ENCODE measurements at places on chromosomes 4 and X. TPM values are rescaled to one million over a fixed set of nuclear protein-coding genes. Genes with fewer than 3 reads are reported as not detected.

- DNase-seq: no peak
These were observed 12.7 kb upstream of the MCUB start for GRCh38 chr4:109547394-109547793.

FGFBP1 gene
- polyA plus RNA-seq: 0.33 TPM

- DNase-seq: no peak
These were observed 108.4 kb downstream of the DOCK11 start for GRCh38 chrX:118603981-118604380.

DNA sequence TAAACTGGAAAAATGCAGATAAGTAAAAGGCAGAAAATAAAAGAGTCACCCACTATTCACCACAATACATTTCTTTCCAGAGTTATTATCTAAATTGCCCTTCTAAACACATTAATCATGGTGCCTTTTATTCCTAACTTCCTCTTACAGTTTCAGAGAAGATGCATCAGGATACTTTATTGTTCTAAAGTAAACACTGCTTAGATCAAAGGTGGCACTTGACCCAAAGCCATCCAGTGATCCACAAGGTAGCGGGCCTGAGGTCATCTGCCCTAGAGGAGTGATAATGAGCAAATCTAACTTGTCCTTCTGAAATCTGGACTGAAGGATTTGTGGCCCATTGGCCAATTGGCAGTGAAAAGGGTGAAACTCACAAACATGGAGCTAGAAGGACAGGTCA, 12.0 kb upstream of the TMEM154 start:
- DNase-seq: no peak

GNL3L gene
- 24.3 TPM for polyA plus RNA-seq

RAB41 gene
- polyA plus RNA-seq: 1.0 TPM

- DNase-seq: no peak
These were observed 80.6 kb downstream of the HMGB2 start for GRCh38 chr4:173253561-173253960.

FGFBP2 gene
- not detected for polyA plus RNA-seq

DNA sequence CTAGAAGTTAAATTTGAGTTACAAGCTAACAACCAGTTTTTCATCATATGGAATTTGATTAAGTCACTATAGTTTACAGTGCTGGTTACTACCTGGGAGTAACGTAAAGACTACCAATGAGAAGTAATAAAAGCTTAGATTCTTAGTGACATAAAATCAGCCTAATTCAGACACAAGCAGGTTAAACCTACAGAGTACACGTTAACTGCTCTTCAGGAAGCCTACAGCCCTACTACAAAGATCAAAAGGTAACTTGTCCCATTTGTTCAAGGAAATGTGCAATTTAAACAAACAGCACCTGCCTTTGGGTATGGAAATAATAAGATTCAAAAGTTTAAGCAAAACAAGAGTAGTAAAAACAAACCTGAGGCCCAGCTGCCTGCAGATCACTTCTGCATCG, 21.5 kb downstream of the PRSS12 start:
- no peak for DNase-seq

- DNase-seq: no peak
These were observed 33.1 kb downstream of the GAK start for GRCh38 chr4:898869-899555.

GRCh38 chr4:10123227-10124101, 6.9 kb upstream of the WDR1 start:
- peak; percentile 35 for DNase-seq

PASD1 gene
- not detected for polyA plus RNA-seq

DNA sequence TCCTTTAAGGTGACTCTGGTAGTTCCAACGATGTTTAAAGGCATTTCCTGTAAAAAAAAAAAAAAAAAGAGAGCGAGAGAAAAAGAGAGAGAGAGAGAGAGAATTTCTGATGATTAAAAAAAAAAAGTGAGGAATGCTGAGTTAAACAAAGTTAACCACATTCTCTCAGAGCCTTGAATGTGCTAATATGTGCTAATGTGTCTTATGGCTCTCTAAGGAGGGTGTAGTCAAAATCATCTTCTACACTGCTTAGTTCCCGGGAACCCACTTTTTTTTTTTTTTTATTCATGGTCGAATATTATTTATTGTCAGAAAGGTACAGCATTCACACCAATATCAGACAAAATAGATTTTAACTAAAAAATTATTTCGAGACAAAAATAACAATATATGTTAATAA, 111.7 kb downstream of the SNCA start:
- DNase-seq: no peak

- peak; percentile 37 for DNase-seq
These were observed 47.2 kb downstream of the GBA3 start for GRCh38 chr4:22739968-22740367.

GLRA2 gene
- polyA plus RNA-seq: 0.43 TPM

DNA sequence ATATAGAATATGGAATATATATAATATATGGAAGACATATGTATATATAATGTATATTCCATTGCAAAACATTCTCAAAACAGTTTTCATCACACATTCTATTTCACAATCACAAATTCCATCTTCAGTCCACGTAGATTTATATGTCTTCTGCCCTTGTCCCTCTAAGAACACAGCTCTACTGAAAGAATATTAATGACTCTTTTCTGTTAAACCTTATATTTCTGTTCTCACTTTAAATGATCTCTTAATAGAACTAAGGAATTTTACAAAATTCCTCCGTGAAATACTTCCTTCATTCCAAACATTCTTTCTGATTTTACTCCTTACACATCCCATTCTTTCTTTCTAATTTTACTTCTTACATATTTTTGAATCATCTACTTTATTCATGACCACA, 1043.1 kb upstream of the PABPC4L start:
- no peak for DNase-seq
